Endothelial cell (in vitro differentiated cells): ENCODE measurements at places on chromosomes 3 and 15.

GRCh38 chr15:52642386-52643361, 36.5 kb downstream of the ATOSA start:
- no peak overlapping the region for H3K4me3 ChIP-seq
- H3K27ac ChIP-seq, result no peak overlapping the region
- H3K36me3 ChIP-seq, result peaks cover 3% of the 10 kb centered on the region

GRCh38 chr3:13200946-13201345, 127.7 kb upstream of the IQSEC1 start:
- DNase-seq, result peak; percentile 34
- no peak overlapping the region for H3K4me3 ChIP-seq
- H3K36me3 ChIP-seq, result peaks cover 9% of the 10 kb centered on the region
- H3K27ac ChIP-seq, result no peak overlapping the region
- H3K27me3 ChIP-seq, result peaks cover 11% of the 10 kb centered on the region
- H3K4me1 ChIP-seq, result peaks cover 25% of the 10 kb centered on the region

DNA sequence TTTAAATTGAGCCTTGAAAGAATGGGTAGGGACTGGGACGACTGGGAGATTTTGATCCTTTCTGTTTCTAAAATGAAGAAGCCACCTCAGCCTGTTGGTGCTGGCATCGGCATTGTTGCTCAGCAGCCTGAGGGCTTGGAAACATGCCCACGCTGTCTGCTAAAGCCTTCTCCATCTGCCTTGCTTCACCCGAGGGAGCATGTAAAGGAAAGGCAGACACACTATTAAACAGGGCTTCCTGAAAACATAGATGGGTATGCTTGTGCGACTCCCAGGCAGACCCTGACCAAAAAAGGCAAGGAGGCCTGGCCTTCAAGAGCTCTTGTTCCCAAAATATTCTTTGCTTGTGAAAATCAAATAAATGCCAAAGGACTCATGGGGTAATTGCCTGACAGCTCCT, 84.2 kb upstream of the SLC4A7 start:
- no peak overlapping the region for H3K4me3 ChIP-seq
- no peak for DNase-seq
- H3K36me3 ChIP-seq, result no peaks in the 10 kb centered on the region
- H3K27ac ChIP-seq, result no peak overlapping the region
- no peaks in the 10 kb centered on the region for H3K27me3 ChIP-seq

DNA sequence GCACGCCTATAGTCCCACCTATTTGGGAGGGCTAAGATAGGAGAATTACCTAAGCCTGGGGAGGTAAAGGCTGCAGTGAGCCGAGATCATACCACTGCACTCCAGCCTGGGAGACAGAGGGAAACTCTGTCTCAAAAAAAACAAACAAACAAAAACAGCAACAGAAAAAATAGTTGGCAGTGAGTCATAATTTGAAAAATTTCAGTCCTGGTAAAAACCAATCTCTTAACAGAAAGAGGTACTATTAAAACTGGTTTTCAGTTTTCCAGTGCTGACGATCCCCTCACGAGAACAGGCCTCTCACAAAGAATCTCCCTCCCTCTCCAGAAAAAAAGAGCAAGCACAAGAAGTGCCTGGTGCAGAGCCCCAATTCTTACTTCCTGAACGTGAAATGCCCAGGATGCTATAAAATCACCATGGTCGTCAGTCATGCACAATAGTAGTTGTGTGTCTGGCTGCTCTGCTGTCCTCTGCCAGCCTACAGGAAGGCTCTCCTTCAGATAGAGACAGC, 22.8 kb upstream of the MAP4 start:
- H3K4me3 ChIP-seq, result no peak overlapping the region
- no peaks in the 10 kb centered on the region for H3K36me3 ChIP-seq
- no peaks in the 10 kb centered on the region for H3K27me3 ChIP-seq
- H3K27ac ChIP-seq, result peak overlapping the region; percentile 67

GRCh38 chr15:36550650-36551049, 28.8 kb upstream of the CDIN1 start:
- H3K27ac ChIP-seq, result no peak overlapping the region
- H3K27me3 ChIP-seq, result no peaks in the 10 kb centered on the region
- no peaks in the 10 kb centered on the region for H3K4me1 ChIP-seq
- H3K4me3 ChIP-seq, result no peak overlapping the region

DNA sequence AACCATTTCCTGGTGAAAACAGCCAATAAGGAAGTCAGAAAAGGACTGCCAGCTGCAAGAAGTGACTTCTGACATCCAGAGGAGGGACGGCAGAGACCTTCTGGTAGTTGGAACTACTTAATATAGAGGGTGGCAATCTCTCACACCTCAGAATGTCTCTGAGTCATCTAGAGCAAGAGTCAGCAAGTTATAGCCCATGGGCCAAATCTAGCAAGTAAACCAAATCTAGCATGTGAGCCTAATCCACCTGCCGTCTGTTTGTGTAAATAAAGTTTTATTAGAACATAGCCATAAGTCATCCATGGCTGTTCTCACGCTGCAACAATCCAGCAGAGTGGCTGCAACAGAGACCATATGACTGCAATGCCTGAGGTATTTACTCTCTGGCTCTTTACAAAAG, 160.5 kb upstream of the NR2E3 start:
- no peak for DNase-seq
- H3K4me3 ChIP-seq, result no peak overlapping the region
- no peak overlapping the region for H3K27ac ChIP-seq

DNA sequence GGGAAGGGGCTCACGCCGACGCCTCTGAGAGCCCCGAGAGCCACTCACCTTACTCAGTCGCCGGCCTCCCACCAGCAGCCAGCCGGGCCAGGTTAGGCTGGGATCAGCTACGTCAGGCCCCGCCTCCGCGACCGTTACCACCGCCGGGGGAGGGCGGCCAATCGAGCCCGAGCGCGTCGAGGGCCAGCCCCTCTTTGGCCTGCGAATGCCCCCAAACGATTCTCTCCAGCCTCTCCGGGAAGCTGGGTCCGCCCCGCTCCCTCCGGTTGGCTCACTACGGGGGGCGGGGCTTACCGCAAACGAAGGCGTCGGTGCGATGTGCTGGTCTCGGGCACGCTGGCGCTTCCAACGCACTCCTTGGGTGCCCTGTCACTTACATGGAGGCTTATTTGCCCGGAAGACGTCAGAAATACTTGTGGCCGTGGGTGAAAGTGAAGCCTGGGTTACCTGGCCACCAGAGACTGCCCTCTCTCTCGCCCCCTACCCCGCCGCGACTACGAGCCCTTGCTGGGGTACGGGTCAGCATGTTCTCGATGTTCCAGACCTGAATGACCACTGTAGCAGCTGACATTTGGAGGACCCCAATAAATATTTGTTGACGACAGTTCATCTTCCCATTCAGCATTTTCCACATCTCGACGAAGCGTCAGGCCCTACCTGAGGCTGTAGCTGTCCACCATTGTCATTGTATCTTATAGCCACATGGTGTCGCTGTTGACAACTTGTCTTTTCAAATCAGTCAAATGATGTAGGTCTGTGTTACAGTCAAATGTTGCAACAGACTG, at the start of gene CEP70:
TSS of gene CEP70 (minus strand) at position 111 of the 785 bp plus-strand sequence. CDS start 21,333 bp downstream, outside the sequence.
- H3K36me3 ChIP-seq, result no peaks in the 10 kb centered on the region
- peak; percentile 92 for DNase-seq
- H3K4me3 ChIP-seq, result peak within 1 kb of the TSS; percentile 96
- H3K27me3 ChIP-seq, result no peaks in the 10 kb centered on the region

GRCh38 chr15:34304613-34305012, 33.0 kb downstream of the SLC12A6 start:
- no peak for DNase-seq
- peaks cover 1% of the 10 kb centered on the region for H3K4me1 ChIP-seq
- H3K4me3 ChIP-seq, result no peak overlapping the region
- no peak overlapping the region for H3K27ac ChIP-seq
- peaks cover 4% of the 10 kb centered on the region for H3K36me3 ChIP-seq

GRCh38 chr15:79659691-79660090, 227.6 kb downstream of the MINAR1 start:
- H3K27me3 ChIP-seq, result peaks cover under 1% of the 10 kb centered on the region
- H3K4me1 ChIP-seq, result peaks cover 3% of the 10 kb centered on the region
- H3K36me3 ChIP-seq, result no peaks in the 10 kb centered on the region
- no peak overlapping the region for H3K4me3 ChIP-seq
- no peak overlapping the region for H3K27ac ChIP-seq

GRCh38 chr15:47587940-47588802, 129.1 kb upstream of the SEMA6D start:
- no peak overlapping the region for H3K4me3 ChIP-seq
- no peak for DNase-seq
- H3K27me3 ChIP-seq, result no peaks in the 10 kb centered on the region
- no peaks in the 10 kb centered on the region for H3K36me3 ChIP-seq
- no peak overlapping the region for H3K27ac ChIP-seq
- H3K4me1 ChIP-seq, result peaks cover 4% of the 10 kb centered on the region

- no peak overlapping the region for H3K27ac ChIP-seq
- H3K36me3 ChIP-seq, result peaks cover 5% of the 10 kb centered on the region
- no peak overlapping the region for H3K4me3 ChIP-seq
- peaks cover 5% of the 10 kb centered on the region for H3K27me3 ChIP-seq
Observed at GRCh38 chr3:101632586-101632985, 44.3 kb downstream of the ZBTB11 start.

DNA sequence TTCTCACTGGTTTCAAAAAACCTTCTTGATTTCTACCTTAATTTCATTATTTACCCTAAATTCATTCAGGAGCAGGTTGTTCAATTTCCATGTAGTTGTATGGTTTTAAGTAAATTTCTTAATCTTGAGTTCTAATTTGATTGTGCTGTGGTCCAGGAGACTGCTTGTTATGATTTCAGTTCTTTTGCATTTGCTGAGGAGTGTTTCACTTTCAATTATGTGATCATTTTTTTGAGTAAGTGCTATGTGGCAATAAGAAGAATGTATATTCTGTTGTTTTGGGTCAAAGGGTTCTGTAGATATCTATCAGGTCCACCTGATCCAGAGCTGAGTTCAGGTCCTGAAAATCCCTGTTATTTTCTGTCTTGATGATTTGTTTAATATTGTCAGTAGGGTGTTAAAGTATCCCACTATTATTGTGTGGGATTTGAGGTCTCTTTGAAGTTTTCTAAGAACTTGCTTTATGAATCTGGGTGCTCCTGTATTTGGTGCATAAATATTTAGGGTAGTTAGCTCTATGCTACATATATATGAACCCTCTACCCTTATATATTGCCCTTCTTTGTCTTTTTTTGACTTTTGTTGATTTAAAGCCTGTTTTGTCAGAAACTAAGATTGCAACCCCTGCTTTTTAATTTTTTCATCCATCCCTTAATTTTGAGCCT, 158.4 kb upstream of the TPRG1 start:
- peaks cover 1% of the 10 kb centered on the region for H3K27me3 ChIP-seq
- H3K4me1 ChIP-seq, result no peaks in the 10 kb centered on the region
- peaks cover 17% of the 10 kb centered on the region for H3K36me3 ChIP-seq
- DNase-seq, result no peak
- no peak overlapping the region for H3K4me3 ChIP-seq

GRCh38 chr3:195073866-195074860, 196.8 kb downstream of the XXYLT1 start:
- no peak overlapping the region for H3K4me3 ChIP-seq
- H3K4me1 ChIP-seq, result peaks cover 6% of the 10 kb centered on the region
- no peaks in the 10 kb centered on the region for H3K36me3 ChIP-seq
- H3K27ac ChIP-seq, result no peak overlapping the region

DNA sequence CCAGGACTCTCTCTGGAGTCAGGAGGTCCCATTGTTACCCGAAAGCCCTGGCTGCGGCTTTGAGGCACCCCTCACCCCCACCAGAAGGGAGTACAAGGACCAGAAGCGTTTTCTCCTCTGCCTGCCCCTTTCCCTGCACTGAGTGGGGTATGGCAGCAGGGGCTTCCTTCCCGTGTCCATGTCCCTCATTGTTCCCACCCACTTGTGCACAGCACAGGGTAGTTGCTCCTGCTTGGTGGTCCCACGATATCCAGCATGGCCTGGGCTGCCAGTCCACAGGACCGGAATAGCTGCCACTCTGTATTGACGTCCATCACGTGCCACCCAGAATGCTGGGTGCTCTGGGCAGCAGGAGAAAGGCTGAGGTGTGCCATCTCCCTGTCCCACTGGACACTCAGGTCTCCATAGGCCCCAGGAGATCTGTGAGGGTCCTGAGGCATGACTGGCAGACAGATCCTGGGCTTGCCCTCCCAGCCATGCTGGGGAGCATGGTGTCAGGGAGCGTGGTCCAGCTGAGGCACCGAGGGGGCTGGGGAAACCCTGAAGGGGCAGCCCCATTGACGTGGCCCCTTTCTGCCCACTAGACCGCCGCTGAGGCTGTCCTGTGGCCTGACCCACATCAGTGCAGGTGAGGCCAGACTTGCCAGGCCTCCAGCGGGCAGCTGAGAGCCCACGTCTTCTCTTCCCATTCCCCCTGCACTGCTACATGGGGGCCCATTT, 45.3 kb upstream of the SEC22A start:
- no peak for DNase-seq
- H3K4me1 ChIP-seq, result peaks cover 17% of the 10 kb centered on the region
- no peak overlapping the region for H3K4me3 ChIP-seq
- peaks cover 28% of the 10 kb centered on the region for H3K36me3 ChIP-seq

- no peaks in the 10 kb centered on the region for H3K36me3 ChIP-seq
- H3K4me3 ChIP-seq, result no peak overlapping the region
- no peak overlapping the region for H3K27ac ChIP-seq
- DNase-seq, result no peak
Observed at GRCh38 chr3:116226266-116226665, 219.0 kb downstream of the LSAMP start.

DNA sequence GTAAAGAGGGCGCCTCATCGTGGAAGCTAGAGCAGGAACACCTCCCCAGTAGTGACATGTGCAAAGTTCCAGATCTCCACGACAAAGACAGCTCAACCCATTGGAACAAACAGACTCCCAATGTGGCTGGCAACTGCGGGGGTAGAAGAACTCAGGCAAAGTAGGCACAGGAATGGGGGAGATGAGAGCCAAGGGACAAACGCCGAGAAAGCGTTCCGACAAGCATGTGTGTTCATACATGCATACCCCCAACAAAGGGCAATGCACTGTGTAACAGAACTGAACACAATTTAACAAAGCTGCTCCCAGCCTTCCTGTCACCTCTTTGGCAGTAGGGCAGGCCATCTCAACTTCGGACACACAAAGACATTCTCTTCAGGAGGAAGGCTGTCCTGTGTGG, 11.6 kb downstream of the RCCD1 start:
- peaks cover 1% of the 10 kb centered on the region for H3K36me3 ChIP-seq
- H3K4me3 ChIP-seq, result no peak overlapping the region
- no peak overlapping the region for H3K27ac ChIP-seq
- no peak for DNase-seq

GRCh38 chr15:52923626-52924025, 133.5 kb upstream of the ONECUT1 start:
- DNase-seq, result no peak
- H3K4me1 ChIP-seq, result no peaks in the 10 kb centered on the region
- no peaks in the 10 kb centered on the region for H3K27me3 ChIP-seq
- no peaks in the 10 kb centered on the region for H3K36me3 ChIP-seq

- no peak overlapping the region for H3K27ac ChIP-seq
- H3K4me3 ChIP-seq, result no peak overlapping the region
- no peaks in the 10 kb centered on the region for H3K36me3 ChIP-seq
Observed at GRCh38 chr3:72641684-72642083, 206.6 kb downstream of the SHQ1 start.

- no peak for DNase-seq
- H3K36me3 ChIP-seq, result no peaks in the 10 kb centered on the region
- H3K27me3 ChIP-seq, result peaks cover 2% of the 10 kb centered on the region
- no peak overlapping the region for H3K4me3 ChIP-seq
- no peak overlapping the region for H3K27ac ChIP-seq
Observed at GRCh38 chr15:92197746-92198145, 195.9 kb upstream of the ST8SIA2 start.
